M059J (cell line): ENCODE measurements at places on chromosomes 7 and 10. TPM values are rescaled to one million over a fixed set of nuclear protein-coding genes. Genes with fewer than 3 reads are reported as not detected.

- DNase-seq: no peak
Observed at GRCh38 chr10:14740684-14741247, 33.9 kb downstream of the FAM107B start.

DNA sequence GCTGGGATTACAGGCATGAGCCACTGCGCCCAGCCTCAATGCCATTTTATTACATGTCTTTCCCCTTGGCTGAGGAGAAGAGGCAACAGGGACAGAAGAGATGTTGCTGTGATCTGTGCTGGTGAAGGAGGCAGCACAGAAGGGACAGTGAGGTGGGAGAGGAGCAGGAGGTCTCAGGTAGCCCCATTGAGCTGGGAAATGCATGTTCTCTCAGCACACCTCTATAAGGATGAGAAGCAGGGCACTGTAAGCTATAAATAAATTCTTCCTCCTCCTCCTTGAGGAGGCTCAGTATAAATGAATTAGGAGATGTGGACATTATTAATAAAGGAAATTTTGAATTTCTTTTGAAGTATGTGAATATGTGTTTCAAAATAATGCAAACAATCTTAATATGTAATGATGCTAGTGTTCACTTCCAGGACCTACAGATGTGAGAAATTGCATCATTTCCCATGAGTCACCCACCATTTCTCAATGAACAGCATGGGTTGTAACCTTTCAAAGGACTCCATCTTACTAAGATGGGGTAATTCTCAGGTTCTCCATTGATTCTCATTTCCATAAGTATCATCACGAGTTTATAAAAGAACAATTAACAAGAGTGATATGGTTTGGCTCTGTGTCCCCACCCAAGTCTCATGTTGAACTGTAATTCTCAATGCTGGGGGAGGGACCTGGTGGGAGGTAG lies 88.9 kb upstream of the ODAD2 start:
- DNase-seq: peak; percentile 69

DNA sequence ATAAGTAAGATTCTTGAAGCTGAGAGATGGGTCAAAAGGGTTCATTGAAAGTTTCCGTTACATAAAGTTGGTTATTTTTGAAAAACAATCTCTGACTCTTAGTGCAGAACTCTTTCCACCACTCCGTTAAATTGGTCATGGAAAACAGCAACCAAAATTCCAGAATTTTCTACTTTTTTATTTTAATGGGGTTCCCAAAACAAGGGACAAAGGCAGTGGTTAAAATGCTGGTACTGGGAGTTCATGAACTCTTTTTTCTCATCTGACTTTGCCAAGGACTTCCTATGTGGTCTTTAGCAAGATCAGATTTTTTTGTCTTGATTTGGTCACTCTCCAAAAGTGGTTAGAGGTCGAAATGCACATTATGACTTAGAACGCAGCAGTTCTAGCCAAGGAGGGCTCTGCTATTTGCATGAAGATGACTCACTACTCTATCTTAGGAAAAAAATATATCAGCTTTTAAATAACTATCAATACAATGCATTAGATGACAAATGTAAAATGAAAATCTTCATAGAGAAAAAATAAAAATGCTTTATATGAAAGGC lies 145.7 kb downstream of the REEP3 start:
- DNase-seq: peak; percentile 92

GRCh38 chr7:116955801-116956476 lies 2.6 kb downstream of the ST7 start:
- DNase-seq: peak; percentile 29

GRCh38 chr10:101780187-101780817 lies 2.9 kb downstream of the NPM3 start:
- no peak for DNase-seq

DNA sequence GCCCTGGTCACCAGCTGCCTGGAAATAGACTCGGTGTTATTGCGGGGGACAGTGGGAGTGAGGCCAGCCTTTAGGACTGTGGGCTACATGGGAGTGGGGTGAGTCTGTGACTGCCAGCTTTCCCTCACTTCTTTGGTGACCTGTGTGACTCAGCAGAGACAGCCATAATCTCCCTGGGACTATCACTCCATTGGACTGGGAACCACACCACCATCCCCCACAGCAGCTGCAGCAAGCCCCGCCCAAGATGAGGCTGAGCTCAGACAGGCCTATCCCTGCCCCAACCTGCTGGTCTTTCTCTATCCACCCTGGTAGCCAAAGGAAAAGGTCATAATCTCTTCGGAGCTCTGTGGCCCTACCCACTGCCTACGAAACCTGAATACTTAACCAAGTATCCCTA lies 263.2 kb downstream of the FZD1 start:
- DNase-seq: no peak

GRCh38 chr7:158664406-158664805 lies 40.2 kb downstream of the NCAPG2 start:
- no peak for DNase-seq

GRCh38 chr7:115066634-115067033 lies 144.7 kb downstream of the MDFIC start:
- DNase-seq: no peak

The LHFPL3 gene
- not detected in 2 replicates for total RNA-seq

The TMEM273 gene
- not detected in 2 replicates for total RNA-seq

The TWIST1 gene
- 15.0 and 24.0 TPM in 2 replicates for total RNA-seq

The GIMAP7 gene
- not detected in 2 replicates for total RNA-seq

The BEND7 gene
- 0.79 and 1.5 TPM in 2 replicates for total RNA-seq

The TAS2R5 gene
- total RNA-seq: 0.30 TPM in 1 of 2 replicates, not detected in the other

The AKR1D1 gene
- not detected in 2 replicates for total RNA-seq

The MBL2 gene
- 0.02 TPM in 1 of 2 replicates, not detected in the other for total RNA-seq

The CREB5 gene
- total RNA-seq: 4.2 and 10.5 TPM in 2 replicates

The PIP4K2A gene
- total RNA-seq: 18.9 and 26.6 TPM in 2 replicates

The UNCX gene
- not detected in 2 replicates for total RNA-seq

The ADRB1 gene
- total RNA-seq: 0.12 and 0.52 TPM in 2 replicates

The ENKUR gene
- total RNA-seq: not detected in 2 replicates
